ENCODE measurements at places on chromosomes 5 and 9. TPM values are rescaled to one million over a fixed set of nuclear protein-coding genes. Genes with fewer than 3 reads are reported as not detected.

Gene DAPK1
- total RNA-seq = 44.4 TPM

Gene PARP8
- 0.46 TPM for total RNA-seq

Gene SCGB3A2
- not detected for total RNA-seq

Gene SPOCK1
- total RNA-seq = 85.6 TPM

Gene PCDHB12
- total RNA-seq = not detected

Gene PCDHB11
- under 0.01 TPM for total RNA-seq

Gene GRM6
- not detected for total RNA-seq

Gene RBM22
- 20.1 TPM for total RNA-seq

All from epithelial cell of umbilical artery (primary cell).